ENCODE measurements at places on chromosomes 16 and 17.

DNA sequence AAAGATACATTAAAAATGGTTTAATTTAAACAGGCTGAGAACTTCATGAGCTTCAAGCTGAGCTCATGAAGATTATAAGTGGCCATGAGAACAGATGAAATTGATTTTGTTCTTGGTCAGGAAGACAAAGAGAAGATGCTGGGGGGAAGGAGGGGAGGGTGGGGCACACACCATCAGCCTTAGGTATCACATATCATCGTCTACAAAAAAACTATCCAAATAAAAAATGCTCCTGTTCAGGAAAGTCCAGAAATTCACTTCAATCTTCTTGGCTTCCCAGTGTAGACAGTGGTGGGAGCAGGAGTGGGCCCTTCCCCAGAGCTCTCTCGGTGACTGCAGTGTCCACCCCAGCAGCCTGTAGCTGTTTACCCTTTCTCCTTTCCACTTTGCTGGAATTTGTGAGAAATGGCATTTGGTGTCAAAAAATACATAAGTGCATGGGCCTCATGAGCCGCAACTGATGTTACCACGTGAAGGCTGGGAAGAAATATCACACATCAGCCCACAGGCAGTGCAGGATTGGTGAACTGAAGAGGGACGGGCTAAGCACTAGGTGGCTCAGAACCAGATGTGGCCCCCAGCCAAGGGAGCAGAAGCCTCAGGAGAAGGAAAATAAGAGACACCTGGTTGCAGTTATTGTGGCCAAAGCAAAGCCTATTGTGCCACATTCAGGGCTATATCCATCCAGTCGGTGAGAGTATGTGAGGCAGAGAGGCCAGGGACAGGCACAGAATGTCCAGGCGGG, 6.1 kb downstream of the KRT37 start:
- no peak for DNase-seq

- DNase-seq, result no peak
Observed at GRCh38 chr17:49504369-49504768, 9.3 kb downstream of the NGFR start.

GRCh38 chr17:73320601-73321264, 8.9 kb upstream of the CDC42EP4 start:
- DNase-seq, result no peak

DNA sequence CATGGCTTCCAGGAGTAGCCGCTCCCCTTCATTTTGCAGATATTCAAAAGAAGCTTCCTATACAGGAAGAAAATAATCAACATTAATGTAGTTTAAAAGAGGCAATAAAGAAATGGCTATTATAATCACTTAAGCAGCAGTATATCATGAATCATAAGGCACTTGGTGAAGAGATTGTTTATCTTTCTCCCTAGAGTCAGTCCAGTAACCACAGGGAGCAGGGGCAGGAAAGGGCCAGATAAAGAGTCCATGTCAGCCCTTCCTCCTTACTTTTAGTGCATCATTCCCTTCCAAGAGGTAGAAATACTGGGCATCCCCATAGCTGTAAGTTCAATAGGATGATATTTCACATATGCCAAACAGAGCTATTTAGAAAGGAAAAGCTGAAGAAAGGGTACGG, 184.6 kb upstream of the C17orf78 start:
- no peak for DNase-seq

DNA sequence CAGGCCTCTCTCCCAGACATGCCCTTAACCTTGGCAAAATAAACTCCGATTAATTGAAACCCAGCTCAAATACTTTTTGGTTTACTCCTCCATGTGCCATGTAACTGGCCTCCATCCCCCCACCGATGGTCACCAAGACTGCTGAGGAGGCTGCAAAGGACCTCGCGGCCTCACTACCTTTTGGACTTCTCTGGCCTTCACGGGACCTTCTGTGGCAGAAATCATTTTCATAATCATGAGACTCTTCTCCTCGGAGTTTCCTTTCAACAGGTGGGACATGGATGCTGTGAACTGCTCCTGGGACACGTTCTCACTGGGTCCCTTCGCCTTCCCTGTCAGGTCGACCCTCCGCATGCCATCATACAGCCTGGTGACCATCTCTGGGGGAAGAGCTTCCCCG, 9.0 kb downstream of the MEAK7 start:
- DNase-seq, result no peak
